ENCODE measurements at places on chromosomes 6 and 20.

GRCh38 chr20:42581311-42581710 lies 608.4 kb downstream of the PTPRT start:
- DNase-seq, result no peak

DNA sequence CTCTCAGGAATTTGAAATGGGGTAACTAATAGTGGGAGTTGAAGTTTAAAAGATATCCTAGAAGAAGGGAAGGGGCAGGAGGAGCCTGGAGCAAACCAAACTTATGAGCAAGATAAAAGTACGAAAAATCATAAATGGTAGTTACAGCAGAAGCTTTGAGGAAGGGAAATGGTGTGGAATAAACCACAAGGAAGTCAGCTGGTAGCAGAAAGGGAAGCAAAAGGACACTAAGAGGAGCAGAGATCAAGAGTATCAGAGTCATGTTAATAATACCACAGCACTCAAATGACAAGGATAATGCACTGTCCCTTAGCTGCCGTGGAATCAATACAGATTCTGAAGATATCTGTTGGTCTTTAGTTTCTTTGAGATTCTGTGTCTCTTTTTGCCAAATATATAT lies 44.9 kb upstream of the CCDC28A start:
- DNase-seq, result no peak

- no peak for DNase-seq
Observed at GRCh38 chr6:44261581-44261980, 3.8 kb downstream of the NFKBIE start.

- DNase-seq, result no peak
Observed at GRCh38 chr6:121008553-121008952, 325.7 kb downstream of the TBC1D32 start.
